ENCODE measurements at places on chromosomes 5 and 9. TPM values are rescaled to one million over a fixed set of nuclear protein-coding genes. Genes with fewer than 3 reads are reported as not detected.

DNA sequence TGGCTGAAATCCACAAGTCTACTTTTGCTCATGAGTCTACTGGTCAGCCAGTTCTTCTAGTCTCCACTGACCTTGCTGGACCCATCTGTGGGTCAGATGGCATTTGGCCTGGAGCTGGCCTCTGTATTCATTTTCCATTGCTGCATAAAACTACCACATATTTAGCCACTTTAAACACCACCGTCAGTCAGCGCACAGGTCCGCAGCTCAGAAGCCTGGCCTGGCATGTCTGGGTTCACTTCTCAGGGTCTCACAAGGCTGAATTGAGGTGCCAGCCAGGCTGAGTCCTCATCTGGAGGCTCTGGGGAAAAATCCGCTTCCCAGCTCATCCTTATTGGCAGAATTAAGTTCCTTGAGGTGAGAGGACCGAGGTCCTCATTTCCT lies 54.7 kb downstream of the BARX1 start:
- DNase-seq: no peak

- no peak for DNase-seq
These were observed 205.6 kb upstream of the DMRTA1 start for GRCh38 chr9:22241024-22241423.

DNA sequence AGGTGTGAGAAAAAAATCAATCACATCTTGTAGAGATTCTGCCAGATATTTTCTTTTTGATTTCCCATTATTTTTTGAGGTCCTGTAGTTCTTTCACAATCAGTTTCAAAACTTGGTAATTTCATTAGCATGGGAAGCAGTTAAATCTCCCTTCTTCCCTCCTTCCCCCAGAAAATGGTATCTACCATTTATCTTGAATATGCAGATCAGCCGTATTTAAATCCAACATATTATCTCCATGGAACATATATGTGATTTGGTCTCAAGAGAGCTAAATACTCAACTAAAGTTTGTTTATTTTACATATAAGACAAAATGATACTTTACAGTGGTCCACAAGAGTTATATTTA lies 1034.8 kb downstream of the CDH12 start:
- no peak for DNase-seq

DNA sequence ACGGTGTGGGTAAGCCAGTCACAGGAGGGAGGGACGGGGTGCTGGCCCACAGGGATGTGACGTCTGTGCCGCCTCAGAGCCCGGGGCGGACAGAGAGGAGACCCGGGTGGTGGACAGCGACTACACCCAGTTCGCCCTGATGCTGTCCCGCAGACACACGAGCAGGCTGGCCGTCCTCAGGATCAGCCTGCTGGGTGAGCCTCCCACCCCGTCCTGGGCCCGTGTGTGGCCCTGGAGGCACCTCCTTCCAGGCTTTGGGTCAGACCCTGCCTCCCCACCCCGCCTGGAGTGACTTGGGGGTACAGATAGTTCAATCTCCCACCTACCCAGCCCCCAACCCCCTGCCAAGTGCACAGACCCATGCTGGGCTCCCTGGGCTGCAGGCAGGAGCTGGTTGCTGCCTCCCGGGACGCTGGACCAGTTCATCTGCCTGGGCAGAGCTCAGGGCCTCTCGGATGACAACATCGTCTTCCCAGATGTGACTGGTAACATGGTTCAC lies 1.7 kb downstream of the LCN12 start:
- no peak for DNase-seq

DNA sequence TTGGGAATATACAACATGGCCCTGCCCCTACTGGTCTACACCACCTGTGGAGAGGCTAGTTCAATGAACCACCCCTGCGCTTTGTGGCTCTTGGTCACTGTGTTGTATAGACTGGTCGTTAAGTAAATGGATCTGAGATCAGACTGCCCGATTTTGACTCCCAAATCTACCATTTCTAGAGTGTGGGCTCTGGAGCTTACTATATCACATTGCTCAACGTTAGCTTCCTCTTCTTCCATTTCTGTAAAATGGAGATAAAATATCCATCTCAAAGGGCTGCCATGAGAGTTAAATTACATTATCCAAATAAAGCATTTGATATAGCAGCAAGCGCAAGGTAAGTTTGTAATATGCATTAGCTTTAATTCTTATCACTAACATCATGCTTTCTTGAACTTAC lies 52.7 kb upstream of the IFNK start:
- DNase-seq: no peak

GRCh38 chr5:6261668-6262067 lies 116.7 kb downstream of the MED10 start:
- no peak for DNase-seq

DNA sequence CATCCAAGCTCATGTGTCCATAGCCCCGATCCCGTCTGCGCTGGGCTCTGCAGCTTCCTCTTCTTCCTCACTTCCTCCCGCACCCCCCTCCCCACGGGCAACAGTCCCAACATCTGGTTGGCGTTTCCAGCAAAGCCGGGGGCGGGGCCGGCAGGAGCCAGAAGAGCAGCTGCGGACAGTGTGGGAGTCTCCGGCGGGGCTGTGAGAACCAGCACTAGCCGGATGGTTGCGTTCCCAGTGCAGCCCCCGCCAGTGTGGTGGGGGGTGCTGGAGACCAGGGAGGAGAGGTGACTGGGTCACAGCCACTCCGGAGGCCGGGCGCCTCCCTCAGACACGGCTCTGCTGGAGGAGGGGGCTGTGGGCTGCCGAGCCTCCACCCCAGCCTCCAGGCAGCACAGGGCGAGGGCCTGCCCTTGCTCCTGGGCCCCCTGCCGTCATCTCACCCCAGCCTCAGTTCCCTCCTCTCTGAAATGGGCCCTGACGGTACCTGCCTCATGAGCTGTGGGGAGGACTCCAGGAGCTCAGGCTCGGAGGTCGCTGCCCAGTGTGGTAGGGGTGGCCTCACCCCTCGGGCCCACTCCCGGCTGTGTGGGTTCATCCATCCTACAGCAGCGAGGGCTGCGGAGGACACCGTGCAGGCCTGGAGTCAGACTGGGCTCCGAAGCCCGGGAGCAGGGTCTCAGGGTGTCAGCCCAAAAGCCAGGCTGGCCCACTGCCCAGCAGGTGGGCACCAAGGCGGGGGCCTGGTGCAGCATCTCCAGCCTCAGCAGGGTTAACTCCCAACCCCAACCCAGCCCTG lies 41.5 kb upstream of the NOTCH1 start:
- DNase-seq: peak; percentile 92

DNA sequence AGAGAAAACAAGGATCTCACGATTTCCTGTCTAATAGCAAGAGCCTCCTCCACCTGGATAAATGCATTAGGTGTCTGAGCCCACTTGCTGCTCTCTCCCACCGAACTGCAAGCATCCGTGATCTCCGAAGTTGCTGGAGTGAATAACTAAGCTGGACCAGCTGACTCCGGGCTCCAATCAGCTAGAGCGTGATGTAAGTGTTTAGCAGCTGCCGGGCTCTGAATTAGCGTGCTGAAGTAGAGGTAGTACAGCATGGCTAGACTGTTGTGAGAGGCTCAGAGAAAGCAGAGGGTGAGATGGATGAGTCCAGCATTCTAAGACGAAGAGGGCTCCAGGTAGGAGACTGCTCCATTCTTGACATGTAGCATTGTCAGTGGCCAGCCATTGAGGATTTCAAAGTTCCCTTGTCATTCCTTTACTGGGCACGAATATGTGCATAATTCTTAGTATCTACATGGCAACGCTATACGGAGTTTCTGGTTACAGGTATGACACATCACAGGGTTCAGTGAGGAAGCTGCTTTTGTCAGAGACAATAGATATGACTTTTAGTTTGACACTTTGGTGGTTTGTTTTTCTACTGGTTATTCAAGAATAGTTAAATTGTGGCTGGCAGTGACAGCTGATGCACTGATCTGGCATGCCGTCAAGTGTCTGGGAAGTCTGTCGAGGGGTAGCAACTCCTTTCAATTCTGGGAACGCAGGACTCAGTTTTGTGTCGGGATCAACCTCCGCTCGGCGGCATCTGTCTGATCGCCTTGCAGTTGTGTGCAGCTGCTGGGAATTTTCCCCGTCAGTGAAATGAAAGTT lies 232.6 kb downstream of the MAST4 start:
- DNase-seq: peak; percentile 75

- peak; percentile 58 for DNase-seq
These were observed 6.5 kb downstream of the HIGD2A start for GRCh38 chr5:176394881-176395675.

DNA sequence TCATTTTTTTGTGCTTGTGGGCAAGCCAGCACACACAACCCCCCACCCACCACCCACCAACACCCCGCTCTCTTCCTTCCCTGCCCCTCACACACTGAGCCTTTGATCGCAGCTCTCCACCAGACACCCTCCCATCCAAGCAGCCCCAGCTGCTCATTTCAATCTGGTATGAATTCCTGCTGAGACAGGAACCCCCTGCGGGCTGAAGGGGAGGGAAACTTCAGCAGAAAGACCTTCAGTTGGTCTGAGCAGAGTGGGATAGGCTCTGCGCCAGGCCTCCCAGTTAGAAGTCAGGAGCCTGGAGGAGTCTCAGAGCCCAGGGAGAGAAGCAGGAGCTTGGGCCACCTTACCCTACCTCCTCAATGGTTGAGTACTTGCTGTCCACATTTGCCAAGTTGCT lies 7.2 kb downstream of the PCDHGC5 start:
- no peak for DNase-seq

DNA sequence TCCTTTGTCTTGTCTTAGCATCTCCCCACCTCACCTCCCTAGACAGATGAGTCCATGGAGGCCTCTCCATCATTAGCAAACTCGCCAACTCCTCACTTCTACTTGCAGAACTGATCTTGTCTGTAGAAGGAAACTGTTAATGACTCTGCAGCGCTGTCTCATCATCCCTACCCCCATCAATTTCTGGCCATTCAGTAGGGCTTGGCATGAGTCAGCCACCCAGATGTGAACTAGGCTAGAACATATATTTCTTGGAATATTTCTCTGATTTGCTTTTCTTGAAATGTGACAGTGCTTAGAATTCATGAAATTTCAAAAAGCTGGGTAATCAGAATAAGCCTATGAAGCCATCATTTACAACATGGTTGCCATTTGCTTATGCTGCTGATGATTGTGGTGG lies 1125.0 kb upstream of the DMAC1 start:
- DNase-seq: no peak

- DNase-seq: no peak
These were observed 285.9 kb downstream of the ARHGEF28 start for GRCh38 chr5:73911761-73912393.

DNA sequence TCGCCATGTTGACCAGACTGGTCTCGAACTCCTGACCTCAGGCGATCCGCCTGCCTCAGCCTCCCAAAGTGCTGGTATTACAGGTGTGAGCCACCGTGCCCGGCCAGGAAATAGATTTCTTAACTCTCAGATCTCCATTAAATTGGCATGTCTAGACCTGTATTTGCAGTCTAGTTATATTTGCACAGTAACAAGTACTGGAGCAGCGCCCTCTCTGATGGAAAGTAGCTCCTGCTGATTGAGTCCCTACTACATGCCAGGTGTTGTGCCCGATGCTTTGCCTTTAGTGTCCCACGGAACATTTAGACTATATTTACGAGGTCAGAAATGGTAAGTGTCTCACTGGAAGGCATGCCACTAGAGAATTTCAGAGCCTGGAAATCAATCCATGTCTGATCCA lies 15.8 kb upstream of the TMED9 start:
- no peak for DNase-seq

DNA sequence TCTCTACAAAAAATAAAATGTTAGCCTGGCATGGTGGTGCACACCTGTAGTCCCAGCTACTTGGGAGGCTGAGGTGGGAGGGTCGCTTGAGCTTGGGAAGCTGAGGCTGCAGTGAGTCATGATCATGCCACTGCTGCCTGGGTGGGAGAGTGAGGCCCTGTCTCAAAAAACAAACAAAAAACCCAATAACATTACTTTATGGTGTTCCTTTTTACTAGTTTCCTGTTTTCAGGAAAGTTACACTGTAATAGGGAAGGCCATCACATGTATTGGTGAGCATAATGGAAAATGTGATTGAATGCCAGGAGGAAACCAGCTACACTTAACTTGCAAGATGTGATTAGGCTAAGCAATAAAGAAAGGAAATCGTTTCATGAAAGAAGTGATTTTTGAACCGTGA lies 42.7 kb downstream of the SV2C start:
- DNase-seq: no peak

The MARCOL gene
- not detected for total RNA-seq

The GPRIN1 gene
- 0.56 TPM for total RNA-seq

The WNT8A gene
- total RNA-seq: not detected

The ERGIC1 gene
- 85.0 TPM for total RNA-seq

The GARIN3 gene
- not detected for total RNA-seq

The FOXD4L5 gene
- total RNA-seq: not detected

The SPINK6 gene
- total RNA-seq: not detected
